ENCODE measurements at places on chromosomes 5 and 9.

- H3K4me3 ChIP-seq = no peak overlapping the region
- no peak for DNase-seq
- no peak overlapping the region for H3K27ac ChIP-seq
Observed at GRCh38 chr9:84990416-84990815, 320.9 kb downstream of the NTRK2 start.

- H3K4me3 ChIP-seq = no peak overlapping the region
Observed at GRCh38 chr9:22084336-22085035, 75.4 kb upstream of the CDKN2B start.

GRCh38 chr5:35285011-35285410 is 54.7 kb upstream of the PRLR start:
- DNase-seq = no peak
- H3K36me3 ChIP-seq = no peaks in the 10 kb centered on the region
- H3K4me1 ChIP-seq = no peaks in the 10 kb centered on the region
- H3K27me3 ChIP-seq = no peaks in the 10 kb centered on the region
- no peak overlapping the region for H3K4me3 ChIP-seq

DNA sequence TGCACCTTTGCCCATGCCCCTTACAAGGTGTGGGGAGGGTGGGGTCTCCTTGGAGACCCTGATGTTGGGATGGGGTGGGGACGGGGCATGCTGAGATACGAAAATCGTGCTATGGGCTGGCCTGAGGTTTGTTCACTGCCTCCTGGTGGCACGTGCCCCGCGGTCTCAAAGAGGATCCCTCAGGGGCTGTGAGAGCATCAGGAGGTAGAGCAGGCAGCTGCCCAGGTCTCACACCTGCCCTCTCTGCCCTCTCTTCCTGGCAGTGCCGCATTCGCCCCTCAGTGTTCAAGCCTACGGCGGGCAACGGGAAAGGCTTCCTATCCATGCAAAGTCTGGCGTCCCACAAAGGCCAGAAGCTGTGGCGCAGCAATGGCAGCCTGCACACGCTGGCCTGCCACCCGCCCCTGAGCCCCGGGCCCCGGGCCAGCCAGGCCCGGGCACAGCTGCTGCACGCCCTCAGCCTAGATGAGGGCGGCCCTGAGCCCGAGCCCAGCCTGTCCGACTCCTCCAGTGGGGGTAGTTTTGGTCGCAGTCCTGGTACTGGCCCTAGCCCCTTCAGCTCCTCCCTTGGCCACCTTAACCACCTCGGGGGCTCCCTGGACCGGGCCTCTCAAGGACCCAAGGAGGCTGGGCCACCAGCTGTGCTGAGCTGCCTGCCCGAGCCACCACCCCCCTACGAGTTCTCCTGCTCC is 6.7 kb downstream of the N4BP3 start:
- no peak for DNase-seq
- H3K27me3 ChIP-seq = peaks cover under 1% of the 10 kb centered on the region
- H3K4me1 ChIP-seq = peaks cover 18% of the 10 kb centered on the region
- H3K27ac ChIP-seq = no peak overlapping the region

DNA sequence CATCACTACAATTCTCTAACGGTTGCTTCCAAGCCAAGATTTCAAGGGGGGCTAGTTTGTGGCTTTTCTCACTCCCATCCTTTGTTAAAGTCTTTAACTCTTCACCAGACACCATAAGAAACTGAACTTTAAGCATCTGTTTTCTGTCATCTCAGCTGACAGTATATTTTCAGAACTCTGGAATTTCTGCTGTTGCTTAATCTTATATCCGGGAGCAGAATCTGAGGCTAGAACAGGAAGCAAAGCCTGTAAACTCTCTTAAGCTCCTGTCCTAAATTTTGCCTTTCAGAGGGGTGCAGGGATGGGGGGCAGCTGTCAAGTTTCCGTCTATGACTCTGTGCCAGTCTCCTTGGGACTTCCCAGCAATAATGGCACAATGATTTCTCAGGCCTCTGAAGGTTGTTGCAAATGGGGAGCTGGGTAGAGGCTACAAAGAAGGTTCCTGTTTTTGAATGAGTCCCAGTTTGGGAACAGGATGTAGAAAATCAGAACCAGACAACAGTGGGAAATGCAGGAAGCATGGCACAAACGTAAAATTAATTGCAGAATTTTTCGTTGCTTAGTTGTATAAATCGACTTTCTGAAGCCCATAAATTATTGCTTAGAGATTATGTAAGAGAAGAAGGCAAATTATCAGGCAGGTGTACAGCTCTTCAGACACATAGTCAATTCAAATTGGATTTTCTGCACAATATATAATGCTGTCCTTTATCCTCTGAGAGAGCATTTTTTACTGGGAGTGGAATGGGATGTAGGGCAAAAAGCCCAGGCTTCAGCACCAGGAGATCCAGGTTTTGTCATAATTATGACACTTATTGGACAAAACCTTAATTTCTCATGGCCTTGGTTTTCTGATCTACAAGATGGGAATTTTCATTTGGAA is 430.9 kb downstream of the DMAC1 start:
- DNase-seq = no peak
- peaks cover 5% of the 10 kb centered on the region for H3K27me3 ChIP-seq
- no peaks in the 10 kb centered on the region for H3K36me3 ChIP-seq
- H3K4me3 ChIP-seq = no peak overlapping the region

- H3K27me3 ChIP-seq = no peaks in the 10 kb centered on the region
- no peak overlapping the region for H3K27ac ChIP-seq
- H3K36me3 ChIP-seq = peaks cover 11% of the 10 kb centered on the region
- H3K4me3 ChIP-seq = no peak overlapping the region
- DNase-seq = no peak
- no peaks in the 10 kb centered on the region for H3K4me1 ChIP-seq
Observed at GRCh38 chr5:28750251-28750650, 1711.9 kb upstream of the CDH9 start.

GRCh38 chr5:145887976-145888574 is 15.3 kb upstream of the GRXCR2 start:
- H3K27me3 ChIP-seq = peaks cover 10% of the 10 kb centered on the region
- no peaks in the 10 kb centered on the region for H3K36me3 ChIP-seq
- DNase-seq = no peak
- H3K4me1 ChIP-seq = no peaks in the 10 kb centered on the region
- no peak overlapping the region for H3K27ac ChIP-seq

DNA sequence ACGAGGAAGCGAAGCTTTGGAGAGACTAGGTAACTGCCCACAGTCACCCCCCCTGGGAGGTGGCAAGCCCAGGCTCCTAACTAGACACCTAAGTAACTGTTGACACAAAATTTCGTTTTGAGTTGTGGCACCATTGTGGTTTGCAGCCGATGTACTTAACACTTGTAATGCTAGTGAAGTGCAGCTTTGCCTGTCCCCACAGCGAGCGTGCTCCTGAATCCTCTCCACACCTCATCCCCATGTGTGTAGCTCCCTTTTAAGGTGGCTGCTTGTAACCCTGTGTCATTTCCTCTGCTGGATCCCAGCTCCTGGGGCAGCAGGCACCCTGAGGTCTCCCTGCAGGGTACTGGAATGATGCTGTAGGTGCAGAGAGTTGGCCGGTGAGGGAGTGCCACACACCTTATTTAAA is 114.9 kb downstream of the TRIO start:
- peak overlapping the region; percentile 25 for H3K4me3 ChIP-seq
- peak; percentile 71 for DNase-seq
- no peak overlapping the region for H3K27ac ChIP-seq

GRCh38 chr9:133403766-133404453 is 13.9 kb downstream of the REXO4 start:
- H3K4me3 ChIP-seq = no peak overlapping the region
- H3K27ac ChIP-seq = no peak overlapping the region
- H3K27me3 ChIP-seq = no peaks in the 10 kb centered on the region
- peaks cover 4% of the 10 kb centered on the region for H3K36me3 ChIP-seq

- peaks cover 12% of the 10 kb centered on the region for H3K4me1 ChIP-seq
- H3K27me3 ChIP-seq = peaks cover 26% of the 10 kb centered on the region
- H3K4me3 ChIP-seq = no peak overlapping the region
- no peaks in the 10 kb centered on the region for H3K36me3 ChIP-seq
- no peak overlapping the region for H3K27ac ChIP-seq
Observed at GRCh38 chr5:176619203-176619568, 9.2 kb upstream of the GPRIN1 start.

DNA sequence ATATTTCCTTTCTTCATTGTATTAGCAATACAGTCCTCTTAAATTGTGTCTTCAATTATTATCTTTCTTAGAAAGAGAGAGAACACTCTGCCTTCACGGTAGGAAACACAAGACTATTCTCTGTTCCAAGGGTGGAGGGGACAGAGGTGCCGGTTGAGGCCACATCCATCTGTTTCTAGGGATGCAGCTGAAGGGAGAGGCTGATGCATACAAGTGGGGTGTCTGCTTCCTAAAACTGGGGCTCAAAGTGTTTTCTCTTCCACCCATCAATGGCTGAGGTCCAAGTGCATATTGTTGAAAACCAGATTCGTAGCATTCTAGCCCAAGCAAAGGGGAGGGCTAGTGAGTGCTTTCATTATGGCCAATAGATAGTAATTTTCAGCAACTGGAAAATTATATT is 9.5 kb downstream of the IRX2 start:
- H3K4me1 ChIP-seq = no peaks in the 10 kb centered on the region
- H3K4me3 ChIP-seq = no peak overlapping the region
- H3K27ac ChIP-seq = no peak overlapping the region
- peaks cover 43% of the 10 kb centered on the region for H3K27me3 ChIP-seq
- H3K36me3 ChIP-seq = no peaks in the 10 kb centered on the region
